ENCODE measurements at places on chromosomes 11 and 22.

GRCh38 chr11:95138448-95138847 lies 48.8 kb downstream of the ENDOD1 start:
- no peak for DNase-seq

DNA sequence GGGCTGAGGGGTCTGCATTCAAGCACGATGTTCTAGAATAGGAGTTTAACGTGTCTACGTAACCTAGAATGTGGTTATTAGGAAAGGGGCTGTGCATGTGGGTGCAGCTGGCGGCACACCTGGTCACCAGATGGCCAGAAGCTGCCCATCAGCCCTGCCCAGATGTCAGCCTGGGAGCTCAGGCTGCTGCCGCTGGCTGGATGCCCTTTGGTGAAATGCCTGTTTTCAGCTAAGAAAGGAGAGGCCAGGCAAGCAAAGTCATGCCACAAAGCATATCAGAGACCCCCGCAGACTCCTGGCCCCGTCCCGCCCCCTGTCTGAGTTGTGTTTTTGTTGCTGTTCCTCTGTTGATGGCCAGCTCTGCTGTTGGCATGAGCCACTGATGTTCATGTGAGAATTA lies 11.3 kb upstream of the ADORA2A start:
- no peak for DNase-seq

- peak; percentile 88 for DNase-seq
Observed at GRCh38 chr11:59550368-59550841, 39.1 kb downstream of the OR4D9 start.

DNA sequence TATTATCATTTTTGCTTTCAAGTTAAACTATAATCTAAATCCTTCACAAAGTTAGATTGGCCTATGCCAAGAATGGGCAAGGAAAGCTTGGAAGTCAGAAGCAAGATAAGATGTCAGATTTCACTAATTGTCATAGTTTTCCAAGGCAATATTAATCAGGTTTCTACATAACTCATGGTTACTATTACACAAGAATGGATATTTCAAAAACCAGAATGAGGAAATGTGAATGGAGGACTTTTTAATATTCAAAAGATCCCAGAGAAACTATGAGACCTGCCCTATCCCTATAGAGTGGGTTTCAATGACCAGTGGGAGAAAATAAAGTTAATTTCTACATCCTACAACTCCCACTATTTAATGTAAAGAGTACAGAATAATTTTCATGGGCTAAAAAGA lies 203.2 kb downstream of the CASP12 start:
- DNase-seq: no peak

GRCh38 chr11:32439501-32440210 lies 4.3 kb upstream of the WT1 start:
- DNase-seq: no peak

GRCh38 chr11:46075168-46075567 lies 46.1 kb downstream of the PHF21A start:
- DNase-seq: no peak

DNA sequence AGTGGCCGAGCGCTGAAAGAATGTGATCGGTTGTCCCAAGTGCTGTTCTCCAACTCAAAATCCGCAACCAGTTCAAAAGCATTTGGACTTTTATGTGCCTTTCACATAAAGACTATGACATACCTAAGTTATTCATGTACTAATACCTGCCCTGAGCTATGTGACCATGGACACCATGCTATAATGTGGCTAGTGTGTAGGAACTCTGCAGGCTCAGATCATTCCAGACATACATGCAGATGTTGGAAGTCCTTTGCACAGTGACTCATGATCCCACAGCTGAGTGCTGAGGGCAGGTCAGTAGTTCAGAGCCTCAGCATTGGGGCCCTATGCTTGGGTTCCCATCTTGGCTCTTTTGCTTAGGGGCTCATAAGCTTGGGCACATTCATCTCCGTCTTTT lies 95.4 kb downstream of the IGLL1 start:
- DNase-seq: no peak

- no peak for DNase-seq
Observed at GRCh38 chr11:112318184-112318591, 57.5 kb upstream of the PLET1 start.

Data from activated naive CD4-positive, alpha-beta T cell treated with anti-CD3 and anti-CD28 coated beads, Interleukin-2, amount 50 U/mL, for 72 hours (primary cell).